Left cardiac atrium (tissue), 4 donors: ENCODE measurements at places on chromosomes 1 and 21.

DNA sequence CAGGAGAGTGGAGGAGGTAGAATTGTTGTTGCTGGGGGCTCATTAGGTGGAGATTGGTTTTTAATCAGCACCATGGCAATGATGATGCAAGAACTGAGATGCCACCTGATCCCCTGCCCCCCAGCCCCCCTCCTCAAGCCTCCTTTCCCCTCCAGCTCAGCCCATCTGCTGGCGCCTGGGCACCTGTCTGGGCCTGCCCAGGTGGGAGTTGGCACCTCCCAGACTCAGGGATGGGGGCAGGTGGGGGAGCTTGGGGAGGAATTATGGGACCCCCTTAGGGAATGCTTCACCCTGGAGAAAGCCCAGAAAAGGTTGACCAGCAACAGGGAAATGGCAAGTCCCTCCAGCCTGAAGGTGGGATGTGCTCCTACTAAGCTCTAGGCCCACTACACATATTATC is 1.5 kb upstream of the NHLH1 start:
- DNase-seq = no peak

DNA sequence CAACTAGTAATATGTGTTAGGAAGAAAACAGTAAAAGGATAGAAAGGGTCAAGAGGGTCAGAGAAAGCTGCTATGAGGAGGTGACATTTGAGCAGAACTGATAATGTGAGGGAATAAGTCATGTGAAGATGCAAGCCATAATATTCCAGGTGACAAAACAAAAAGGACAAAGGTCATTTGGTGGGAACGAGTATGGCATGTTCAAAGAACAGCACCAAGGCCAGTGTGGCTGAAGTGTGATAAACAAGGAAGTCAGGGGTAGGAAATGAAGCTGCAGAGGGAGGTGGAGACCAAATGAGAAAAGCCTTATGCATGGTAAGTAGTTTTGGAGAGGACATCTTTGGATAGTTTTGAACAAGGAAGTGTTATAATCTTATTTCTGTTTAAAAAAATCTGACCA is 46.7 kb downstream of the LPGAT1 start:
- no peak for DNase-seq

GRCh38 chr1:43885279-43885801 is 48.3 kb upstream of the ARTN start:
- no peak for DNase-seq

- no peak for DNase-seq
These were observed 115.7 kb downstream of the GRIK3 start for GRCh38 chr1:36918604-36919003.

DNA sequence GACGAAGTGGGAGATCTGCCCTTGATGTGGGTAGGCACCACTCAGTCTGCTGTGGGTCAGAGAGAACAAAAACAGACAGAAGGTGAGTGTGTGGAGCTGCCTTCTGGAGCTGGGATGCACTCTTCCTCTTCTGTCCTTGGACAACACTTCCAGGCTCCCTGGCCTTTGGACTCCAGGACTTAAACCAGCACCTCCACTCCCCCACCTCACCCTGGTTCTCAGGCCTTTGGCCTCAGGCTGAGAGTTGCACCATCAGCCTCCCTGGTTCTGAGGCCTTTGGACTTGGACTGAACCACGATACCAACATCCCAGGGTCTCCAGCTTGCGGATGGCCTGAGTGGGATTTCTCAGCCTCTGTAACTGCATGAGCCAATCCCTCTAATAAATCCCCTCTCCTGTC is 68.1 kb upstream of the STUM start:
- DNase-seq = no peak
